ENCODE measurements at places on chromosomes 6 and 20. TPM values are rescaled to one million over a fixed set of nuclear protein-coding genes. Genes with fewer than 3 reads are reported as not detected.
A peak's percentile ranks its signal among the peaks of the same experiment; 100 is the strongest.

The PTK7 gene
- 0.82 TPM for total RNA-seq

The SLC24A3 gene
- total RNA-seq, result 0.07 TPM

The PNLDC1 gene
- total RNA-seq, result 0.24 TPM

The MYO6 gene
- total RNA-seq, result 0.42 TPM

The SYNGAP1 gene
- total RNA-seq, result 25.4 TPM

The ZBTB9 gene
- total RNA-seq, result 12.5 TPM

The BANF2 gene
- total RNA-seq, result not detected

The SLC35F1 gene
- not detected for total RNA-seq

The FOXF2 gene
- total RNA-seq, result not detected

The CAP2 gene
- not detected for total RNA-seq

The SLC17A9 gene
- total RNA-seq, result 47.6 TPM

- no peak for DNase-seq
Observed at GRCh38 chr6:92777146-92777740, 642.1 kb downstream of the EPHA7 start.

DNA sequence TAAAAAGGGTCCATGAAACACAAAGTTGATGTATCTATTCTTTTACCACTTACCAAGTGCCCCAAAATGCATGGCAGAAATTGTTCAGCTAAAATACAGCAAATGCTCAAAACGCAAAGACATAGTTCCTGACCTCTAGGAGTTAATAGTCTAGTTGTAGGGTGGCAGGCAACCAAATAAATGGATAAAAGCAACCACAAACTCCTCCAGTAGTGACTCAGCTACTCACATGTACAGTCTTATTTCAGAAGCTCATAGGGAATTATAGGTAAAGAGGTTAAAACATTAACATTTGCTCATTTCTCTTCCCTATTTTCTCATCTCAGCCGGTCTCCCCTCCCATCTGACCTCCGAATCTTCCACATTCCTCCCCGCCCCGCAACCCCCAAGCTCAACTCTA is 143.9 kb upstream of the INSM1 start:
- no peak for DNase-seq

DNA sequence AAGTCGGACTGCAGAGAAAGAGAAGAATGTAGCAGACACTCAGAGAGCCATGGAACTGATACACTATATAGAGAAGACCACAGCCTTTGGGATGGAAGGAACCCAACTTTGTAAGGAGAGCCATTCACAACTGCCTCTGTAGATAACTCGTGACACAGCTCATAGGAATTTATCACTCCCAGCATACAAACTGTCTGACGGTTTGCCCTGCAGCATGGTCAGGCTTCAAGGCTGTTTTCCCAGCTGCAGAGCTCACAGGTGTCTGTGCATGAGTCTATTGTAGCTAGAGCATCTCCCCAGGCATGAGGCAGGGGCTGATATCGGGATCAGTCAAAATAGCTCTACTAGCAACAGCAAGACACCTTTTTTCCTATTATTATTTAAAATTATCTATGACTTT is 130.5 kb upstream of the DTNBP1 start:
- DNase-seq, result no peak

GRCh38 chr20:63701329-63702035 is 5.0 kb downstream of the TNFRSF6B start:
- DNase-seq, result no peak

DNA sequence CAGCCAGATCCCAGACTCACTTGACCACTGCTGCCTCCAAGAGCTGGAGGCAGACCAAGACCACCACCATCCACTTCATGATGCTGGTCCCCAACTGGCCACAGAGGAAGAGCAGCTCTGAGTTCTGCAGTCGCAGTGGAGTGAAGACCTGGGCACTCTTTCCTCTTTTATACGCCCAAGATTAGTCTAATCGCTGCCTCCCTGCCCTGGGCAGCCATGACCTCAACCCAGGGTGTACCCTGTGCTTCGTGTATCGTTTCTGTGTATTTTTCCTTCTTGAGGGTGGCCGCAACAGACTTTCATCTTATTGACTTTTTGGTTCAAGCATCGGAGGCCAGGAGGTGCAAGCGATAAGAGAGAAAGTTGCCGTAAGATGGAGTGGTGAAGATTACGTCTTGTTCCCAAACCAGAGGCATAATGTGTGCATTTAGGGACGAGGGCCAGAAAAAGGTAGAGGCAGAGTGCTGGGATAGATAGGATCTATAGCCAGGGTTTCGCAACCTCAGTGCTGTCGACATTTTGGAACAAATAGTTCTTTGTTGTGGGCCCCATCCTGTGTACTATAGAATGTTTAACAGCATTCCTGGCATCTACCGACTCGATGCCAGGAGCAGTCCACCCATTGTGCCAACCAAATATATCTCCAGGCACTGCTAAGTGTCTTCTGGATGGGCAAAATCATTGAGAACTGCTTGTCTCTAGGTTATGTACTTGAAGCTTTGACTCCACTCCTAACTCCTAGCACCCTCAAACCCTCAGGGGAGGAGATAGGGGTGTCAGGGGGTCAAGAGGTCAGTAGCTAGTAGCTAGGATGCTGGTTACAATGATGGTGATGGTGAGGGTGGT is at the start of gene PGC:
TSS of gene PGC (minus strand) at position 142 of the 846 bp plus-strand sequence. CDS start at position 79, 63 bp downstream.
- DNase-seq, result no peak

- DNase-seq, result no peak
Observed at GRCh38 chr6:143368426-143368825, 82.1 kb downstream of the ADAT2 start.

- no peak for DNase-seq
Observed at GRCh38 chr6:50818673-50819072, at the start of gene TFAP2B. TSS of gene TFAP2B (plus strand) at chr6:50818871. CDS start at chr6:50818892, 21 bp downstream.

DNA sequence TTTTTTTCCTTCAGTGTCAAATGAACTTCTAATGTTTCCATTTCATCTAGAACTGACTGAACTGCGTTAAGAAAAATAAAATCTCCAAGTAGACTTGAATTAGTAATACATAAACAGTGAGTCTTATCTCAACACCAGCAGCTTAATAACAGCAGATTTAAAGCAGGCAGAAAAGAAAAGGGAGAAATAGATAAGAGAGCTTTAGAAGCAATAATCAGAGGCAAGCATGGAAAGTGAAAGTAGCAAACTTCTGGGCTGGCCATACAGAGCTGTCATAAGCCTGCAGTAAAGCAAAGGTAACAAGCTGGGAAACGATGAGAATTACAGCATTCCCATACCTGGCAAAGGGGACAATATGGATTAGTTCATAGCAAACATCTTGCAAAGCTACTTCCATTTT is 16.9 kb upstream of the ANGPT4 start:
- no peak for DNase-seq

GRCh38 chr6:12505486-12505885 is 211.1 kb upstream of the PHACTR1 start:
- no peak for DNase-seq

DNA sequence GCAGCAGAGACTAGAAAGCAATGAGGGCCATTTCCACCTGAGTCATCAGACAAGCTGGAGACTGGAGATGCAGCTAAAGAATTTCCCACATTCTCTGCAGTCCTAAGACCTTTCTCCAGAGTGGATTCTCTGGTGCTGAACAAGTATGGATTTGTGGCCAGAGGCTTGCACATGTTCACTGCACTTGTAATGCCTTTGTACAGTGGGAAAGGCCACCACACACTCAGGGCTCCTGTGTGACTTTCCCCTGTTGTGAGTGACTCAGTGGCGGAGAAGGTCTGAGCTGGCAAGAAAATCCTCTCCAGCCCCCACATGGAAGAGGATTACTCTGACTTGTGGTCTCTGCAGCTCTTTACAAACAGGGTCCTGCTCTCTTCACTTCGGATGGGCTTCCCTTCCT is 192.3 kb downstream of the C6orf118 start:
- no peak for DNase-seq

- no peak for DNase-seq
Observed at GRCh38 chr6:80214436-80215022, 108.1 kb downstream of the BCKDHB start.

DNA sequence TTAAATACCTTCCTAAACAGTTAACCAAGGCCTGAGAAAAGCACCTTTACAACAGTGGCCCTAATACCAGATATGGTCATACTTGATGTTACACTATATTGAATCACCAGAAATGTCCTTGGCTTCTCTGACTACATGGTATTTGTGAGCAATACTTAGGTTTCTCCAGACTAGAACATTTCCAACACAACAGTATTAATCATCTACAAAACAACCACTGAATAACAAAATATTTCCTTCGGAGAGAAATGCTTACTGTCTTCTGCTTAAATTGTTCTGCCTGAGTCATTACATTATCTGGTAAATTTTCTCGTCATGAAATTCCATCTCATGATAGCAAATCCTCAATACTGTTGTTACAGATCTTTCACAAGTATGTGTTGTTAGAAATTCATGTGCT is 252.9 kb upstream of the RUNX2 start:
- no peak for DNase-seq

- no peak for DNase-seq
Observed at GRCh38 chr20:8115436-8115835, 16.6 kb upstream of the PLCB1 start.

DNA sequence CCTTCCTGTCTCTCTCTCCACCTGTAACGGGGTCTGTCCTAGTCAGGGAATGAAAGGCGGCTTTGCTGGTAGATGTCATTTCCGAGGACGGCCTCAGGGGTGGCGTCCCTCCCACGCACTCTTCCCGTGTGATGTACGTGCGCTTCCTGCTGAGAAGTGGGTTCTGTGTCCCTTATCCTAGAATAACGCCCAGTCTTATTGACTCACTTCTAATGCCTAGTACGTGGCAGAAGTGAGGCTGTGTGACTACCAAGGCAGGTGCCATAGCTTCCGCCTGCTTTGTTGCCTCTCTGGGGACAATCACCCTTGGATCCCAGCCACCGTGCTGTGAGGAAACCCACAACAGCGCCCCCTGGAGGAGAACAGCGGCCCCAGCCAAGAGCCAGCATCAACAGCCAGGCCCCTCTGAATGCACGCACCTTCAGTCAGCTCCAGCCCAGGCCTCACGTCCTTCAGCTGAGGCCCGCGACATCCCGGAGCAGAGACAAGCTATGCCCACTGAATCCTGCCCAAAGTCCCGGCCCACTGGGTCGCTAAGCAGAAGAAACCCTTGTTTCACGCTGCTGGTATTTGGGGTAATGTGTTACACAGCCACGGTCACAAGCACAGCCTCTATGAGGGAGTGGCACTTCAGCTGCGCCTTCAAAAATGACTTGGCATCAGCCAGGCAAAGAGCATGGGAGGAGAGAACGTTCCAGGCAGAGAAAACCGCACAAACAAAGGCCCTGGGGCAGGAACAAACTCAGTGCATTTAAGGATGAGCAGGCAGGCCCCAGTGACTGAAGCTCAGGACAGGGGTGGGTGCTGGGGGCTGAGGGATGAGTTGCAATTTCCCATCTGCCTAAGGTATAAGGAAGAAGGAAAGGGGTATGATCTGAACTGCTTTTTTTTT is 224.2 kb downstream of the NFATC2 start:
- DNase-seq, result peak; percentile 21

DNA sequence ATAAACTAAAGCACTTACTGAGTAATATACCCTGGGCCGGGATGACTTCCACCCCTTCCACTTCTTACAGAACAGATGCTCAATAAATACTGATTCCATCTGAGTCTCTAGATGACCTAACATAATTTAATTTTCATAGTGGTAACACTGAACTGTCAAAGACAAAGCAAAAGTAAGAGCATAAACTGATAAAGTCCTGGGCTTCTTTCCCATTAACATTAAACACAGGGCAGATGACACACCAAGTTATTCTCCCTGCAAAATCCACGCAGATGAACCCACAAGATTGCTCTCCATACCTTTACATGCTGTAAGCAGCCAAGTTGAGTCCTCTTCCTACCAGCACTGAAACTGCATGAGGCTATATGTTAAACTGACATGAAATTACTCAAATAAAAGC is 27.1 kb downstream of the AGPAT4 start:
- DNase-seq, result no peak

- DNase-seq, result no peak
Observed at GRCh38 chr6:170450916-170451761, 102.0 kb downstream of the PSMB1 start.

DNA sequence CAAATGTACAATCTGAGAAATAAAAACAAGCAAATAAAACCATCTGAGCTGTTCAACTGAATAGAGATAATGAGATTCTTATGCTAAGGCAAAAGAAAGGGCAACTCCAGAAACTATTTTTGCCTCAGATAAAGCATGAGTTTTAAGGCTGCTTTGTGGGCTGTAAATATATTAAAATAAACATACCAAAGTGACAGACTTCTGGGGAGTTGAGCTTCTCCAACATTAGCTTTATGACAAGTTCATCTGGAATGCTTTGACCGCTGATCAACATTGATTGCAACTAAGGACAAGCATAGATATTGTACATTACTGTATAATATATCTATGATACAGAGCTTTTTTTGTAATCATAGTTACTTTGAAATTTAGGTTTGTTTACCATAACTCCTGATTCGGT is 19.3 kb downstream of the AK9 start:
- DNase-seq, result no peak

DNA sequence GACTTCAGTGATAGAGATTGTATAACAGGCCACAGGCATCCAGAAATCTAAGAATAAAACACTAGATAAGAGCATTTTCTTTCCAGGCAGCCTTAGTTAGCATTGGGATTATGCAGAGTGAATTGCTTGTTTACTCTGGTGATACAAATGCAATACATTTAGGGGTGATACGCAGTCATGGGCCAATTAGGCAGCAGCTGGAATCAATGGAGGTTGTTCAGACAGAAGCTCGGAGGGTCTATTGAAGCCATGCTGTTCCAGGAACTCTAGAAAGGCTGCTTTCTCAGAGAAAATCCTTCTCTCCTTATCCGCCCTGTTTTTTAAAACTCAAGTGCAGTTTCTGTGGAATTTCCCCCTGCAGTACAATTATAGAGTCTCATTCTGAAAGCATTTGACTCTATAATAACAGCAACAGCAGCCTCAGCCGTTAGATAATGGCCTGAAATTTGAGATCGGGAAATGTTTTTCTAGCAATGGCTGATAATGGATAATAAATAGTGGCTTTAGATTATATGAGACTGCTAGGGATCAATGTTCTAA is 364.3 kb upstream of the HS3ST5 start:
- DNase-seq, result no peak

DNA sequence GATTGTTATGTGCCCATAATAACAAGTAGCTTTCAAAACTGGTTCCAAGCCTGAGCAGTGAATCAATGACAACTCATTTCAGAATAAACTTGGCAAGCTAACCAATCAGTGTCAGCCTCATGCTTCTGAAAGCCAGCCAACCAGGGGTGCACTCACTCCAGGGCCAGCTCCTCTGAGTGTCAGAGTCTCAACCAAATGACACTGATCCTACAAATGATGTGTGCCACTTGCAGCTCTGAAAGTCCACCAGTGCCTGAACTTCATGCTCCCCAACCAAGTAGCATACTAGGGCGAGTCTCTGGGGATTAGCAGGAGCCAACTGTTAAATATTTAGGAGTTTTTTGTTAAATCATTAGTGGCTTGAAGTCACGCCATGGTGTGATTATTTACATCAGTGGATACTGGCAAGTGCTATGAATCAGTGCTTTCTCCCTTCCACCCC is 4.5 kb downstream of the IYD start:
- no peak for DNase-seq
